HepG2 (cell line): ENCODE measurements at places on chromosomes 1 and 21. TPM values are rescaled to one million over a fixed set of nuclear protein-coding genes. Genes with fewer than 3 reads are reported as not detected.

GRCh38 chr1:46687921-46688509 is 16.4 kb downstream of the TEX38 start:
- DNase-seq: no peak

DNA sequence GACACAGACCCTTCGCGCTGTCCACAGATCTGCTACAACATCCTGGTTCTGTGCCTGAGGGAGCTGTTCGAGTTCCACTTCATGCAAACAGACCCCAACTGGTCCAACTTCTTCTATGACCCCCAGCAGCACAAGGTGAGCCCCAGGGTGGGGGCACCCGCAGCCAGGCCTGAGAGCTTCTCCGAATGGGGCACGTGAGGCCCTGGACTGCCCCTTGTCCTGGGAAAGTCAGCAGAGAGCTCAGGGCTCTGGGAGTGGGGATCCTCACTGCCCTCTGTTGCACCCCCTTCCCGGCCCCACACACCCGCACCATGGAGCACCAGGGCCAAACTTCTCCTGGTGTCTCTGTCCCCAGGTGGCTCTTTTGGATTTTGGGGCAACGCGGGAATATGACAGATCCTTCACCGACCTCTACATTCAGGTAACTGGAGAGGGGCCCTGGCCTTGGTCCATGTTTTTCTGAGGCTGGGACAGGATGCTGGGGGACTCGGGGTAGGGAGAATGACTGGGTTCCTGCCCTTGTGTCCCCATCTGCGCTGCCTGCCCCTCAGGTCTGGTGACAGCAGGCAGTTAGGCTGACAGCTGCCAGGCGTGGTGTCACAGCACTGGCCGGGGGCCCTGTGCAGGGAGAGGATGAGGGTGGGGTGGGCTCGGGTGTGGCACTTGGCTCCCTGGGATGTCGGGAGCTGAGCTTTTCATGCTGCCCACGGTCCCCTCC is 44.6 kb downstream of the COQ8A start:
- no peak for DNase-seq

DNA sequence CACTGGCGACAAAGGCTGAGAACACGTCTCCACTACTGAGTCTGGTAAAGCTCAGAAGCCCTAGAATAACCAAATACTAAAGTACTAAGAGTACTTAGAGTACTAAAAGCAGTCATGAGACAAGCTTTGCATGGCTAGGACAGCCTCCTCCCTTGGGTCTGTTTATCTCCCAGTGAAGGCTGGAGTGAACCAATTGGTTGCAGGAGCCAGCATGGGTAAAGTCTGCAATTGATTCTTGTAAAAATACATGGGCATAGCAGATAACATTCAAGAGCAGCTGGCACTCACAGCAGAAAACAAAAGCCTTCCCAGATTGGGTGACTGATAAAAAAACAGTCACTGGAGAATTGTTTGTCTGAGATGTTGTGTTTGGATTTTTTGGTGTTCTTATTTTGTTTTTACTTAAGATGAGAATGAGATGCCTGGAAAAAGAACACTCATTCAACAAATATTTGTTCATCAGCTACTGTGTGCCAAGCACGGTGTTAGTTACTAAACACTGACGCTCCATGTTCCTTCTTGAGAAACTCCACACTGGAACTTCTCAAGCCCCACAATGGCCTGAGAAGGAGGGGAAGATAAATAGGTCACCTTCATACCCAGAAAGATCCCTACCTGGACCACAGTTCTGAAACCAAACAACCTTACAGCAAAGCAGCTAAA is 3.7 kb downstream of the IRF6 start:
- no peak for DNase-seq

DNA sequence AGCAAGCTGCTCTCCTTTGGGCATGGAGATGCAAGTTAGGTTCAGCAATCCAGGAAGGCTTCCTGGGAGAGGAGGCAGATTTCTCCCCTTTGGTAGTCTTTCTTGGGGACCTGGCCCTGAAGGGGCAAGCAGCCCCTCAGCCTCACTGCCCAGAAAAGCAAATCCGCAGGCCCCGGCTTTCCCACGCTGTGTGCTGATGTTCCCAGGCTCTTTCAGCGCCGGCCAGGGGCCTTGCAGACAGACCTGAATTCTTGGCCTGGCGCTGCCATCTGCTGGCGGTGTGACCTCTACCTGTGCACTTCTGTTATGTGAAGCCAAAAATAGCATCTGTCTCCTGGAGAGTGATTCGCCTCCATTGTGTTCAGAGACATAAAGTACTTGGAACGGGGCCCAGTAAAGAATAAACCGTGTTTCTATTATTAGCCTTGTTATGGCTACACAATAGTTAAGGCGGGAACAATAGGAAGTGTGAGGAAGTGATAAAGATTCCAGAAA is 64.8 kb downstream of the ALPL start:
- DNase-seq: peak; percentile 67

The TSPEAR gene
- total RNA-seq: 0.07 and 0.18 TPM in 2 replicates

The TNN gene
- not detected in 2 replicates for total RNA-seq

The LIN28A gene
- 0.04 TPM in 1 of 2 replicates, not detected in the other for total RNA-seq
